ENCODE measurements at places on chromosomes 6 and 20. TPM values are rescaled to one million over a fixed set of nuclear protein-coding genes. Genes with fewer than 3 reads are reported as not detected.

The CFAP206 gene
- total RNA-seq, result 4.1 TPM

The LTB gene
- not detected for total RNA-seq

The LY6G5C gene
- 0.30 TPM for total RNA-seq

The BCAS1 gene
- total RNA-seq, result not detected

The OR2J3 gene
- not detected for total RNA-seq

The ENPP5 gene
- 0.09 TPM for total RNA-seq

The OOEP gene
- total RNA-seq, result not detected

The PIM1 gene
- total RNA-seq, result 17.0 TPM

The ADIG gene
- total RNA-seq, result not detected

DNA sequence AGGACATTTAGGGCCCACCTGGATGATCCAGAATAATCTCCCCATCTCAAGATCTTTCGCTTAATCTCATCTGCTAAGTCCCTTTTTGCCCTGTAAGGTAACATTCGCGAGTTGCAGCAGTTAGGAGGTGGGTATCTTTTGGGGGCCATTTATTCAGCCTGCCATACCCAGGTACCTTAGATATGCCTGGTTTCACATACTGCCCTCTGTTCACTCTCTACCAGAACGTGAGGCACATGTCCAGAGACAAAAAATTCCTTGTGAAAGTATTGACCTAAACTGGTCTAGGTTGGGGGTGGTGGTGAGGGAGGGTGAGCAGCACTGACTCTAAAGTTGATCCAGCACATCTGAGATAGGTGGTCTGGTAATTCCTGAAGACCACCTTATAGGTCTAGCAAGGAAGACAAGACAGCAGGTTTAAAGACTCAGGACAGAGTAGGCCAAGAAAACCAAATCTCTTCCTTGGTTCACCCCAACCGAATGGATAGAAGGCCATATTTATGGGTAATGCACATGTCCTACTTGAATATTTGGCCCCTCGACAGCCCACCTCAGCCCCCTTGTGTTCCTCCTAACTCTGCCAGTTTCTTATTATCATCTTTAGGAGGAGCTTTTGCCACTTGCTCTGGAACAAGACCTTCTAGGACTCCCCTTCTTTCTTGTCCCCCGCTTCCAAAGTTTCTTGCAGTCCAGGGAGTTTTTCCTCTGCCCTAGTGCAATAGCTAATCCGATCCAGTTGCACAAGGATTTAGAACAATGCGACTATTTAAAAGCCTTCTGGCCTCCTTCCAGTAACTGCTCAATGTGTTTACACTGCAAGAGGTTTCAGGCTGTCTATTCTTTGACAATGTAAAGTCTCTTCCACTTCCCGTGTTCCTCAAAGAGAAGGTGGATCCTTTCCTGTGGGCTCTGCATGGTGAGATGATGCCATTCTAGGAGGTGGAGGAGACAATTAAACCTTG is 213.0 kb upstream of the LAMP5 start:
- no peak for DNase-seq

DNA sequence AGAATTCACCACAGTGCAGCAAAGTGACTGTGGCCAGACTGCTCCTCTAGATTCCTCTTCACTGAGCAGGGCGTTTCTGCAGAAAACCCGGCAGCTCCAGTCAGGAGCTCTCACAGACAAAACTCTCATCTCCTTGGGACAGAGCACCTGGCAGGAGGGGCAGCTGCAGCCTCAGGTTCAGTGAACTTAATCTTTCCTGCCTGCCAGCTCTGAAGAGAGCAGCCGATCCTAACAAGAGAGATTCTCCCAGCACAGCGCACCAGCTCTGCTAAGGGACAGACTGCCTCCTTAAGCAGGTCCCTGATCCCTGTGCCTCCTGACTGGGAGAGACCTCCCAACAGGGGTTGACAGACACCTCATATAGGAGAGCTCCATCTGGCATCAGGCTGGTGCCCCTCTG is 1065.5 kb downstream of the GRIK2 start:
- DNase-seq, result no peak

DNA sequence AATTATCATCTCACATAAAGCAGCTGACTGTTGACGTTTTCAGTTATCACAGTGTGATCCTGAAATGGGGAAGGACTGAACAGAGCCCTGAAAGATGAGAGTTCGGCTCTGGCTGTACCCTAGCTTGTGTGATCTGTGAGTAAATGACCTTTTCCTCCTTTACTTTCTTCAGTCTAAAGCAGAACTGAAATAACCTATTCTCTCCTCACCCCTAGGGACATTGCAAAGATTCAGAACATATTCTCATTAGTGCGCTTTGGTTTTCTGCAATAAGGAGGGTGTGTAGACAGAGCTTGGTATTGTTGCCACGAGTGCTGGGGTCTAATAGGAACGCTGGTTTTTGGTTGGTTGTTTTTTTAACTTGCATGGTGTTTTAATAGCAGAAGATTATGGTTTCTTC is 16.7 kb downstream of the FARS2 start:
- DNase-seq, result no peak

GRCh38 chr6:13466304-13467215 is 20.8 kb downstream of the GFOD1 start:
- no peak for DNase-seq

- no peak for DNase-seq
Measured at GRCh38 chr20:5797843-5798462, 47.8 kb downstream of the SHLD1 start.

GRCh38 chr6:94005835-94006234 is 586.5 kb upstream of the EPHA7 start:
- DNase-seq, result no peak

DNA sequence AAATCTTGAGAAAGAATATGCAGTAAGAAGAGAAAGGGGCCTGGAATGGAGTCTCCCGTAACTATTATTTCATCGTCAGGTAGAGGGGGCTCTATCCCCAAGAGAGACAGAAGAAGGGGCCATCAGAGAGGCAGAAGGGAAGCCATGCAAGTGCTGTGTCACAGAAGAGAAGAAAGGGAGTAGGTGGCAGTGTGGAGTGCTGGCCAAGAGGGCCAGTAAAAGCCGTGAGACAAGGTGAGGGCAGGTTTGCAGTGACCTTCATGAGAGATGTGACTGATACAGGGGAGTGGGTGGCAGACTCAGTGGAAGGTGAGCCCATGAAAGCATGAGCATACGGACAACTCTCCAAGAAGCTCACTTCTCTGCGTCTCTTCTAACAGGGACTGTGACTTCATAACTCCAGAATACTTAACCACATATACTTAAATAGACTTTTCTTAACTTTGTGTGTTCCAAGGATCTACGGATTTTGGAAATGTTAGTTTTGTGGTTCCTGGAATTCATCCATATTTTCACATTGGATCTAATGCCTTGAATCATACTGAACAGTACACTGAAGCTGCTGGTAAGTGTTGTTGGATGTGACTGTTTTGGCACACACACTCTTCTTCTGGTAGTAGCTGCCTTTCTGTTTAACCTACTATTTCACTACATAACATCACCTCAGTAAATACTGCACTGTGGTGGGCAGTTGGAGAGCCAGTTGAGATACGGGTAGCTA is 15.6 kb downstream of the PM20D2 start:
- DNase-seq, result no peak

DNA sequence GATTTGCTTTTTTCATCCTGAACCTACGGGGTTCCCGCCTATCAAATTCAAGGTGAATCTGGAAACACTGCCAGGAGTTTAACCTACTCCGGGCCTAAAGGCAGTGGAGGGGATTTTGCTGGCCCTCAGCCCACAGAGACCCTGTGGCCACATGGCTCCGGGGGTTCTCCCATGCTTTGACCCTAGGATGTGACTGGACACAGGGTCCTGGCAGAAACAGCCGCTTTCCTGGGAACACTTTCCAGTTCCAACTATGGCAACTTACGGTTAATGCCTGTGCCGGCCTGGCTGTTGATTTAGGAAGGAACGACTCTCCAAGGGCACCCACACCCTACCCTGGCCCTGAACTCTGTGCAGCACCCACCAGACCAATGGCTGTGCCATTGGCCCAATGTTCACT is 141.7 kb upstream of the RPS6KA2 start:
- DNase-seq, result no peak

- no peak for DNase-seq
Measured at GRCh38 chr20:17626217-17627007, 55.6 kb downstream of the RRBP1 start.

DNA sequence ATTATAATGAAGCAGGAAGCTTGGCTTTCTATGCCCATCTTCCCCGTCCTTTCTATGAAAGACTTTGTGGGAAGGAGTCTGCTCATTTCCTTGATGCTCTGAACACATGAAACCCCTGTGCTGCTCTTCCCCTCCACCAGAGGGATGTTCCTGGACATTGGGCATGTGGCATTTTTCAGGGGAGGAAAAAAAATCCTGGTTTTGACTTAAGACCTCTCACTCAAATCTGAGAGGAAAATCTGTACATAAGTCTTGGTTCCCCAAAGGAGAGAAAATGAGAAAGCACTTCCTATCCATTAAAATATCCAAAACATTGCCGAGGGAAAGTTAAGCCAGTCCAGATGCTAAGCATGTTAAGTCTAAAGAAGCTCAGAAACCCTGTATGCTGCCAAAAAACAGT is 393.0 kb downstream of the PAX1 start:
- DNase-seq, result no peak

- no peak for DNase-seq
Measured at GRCh38 chr6:3566812-3567211, 110.0 kb upstream of the SLC22A23 start.

DNA sequence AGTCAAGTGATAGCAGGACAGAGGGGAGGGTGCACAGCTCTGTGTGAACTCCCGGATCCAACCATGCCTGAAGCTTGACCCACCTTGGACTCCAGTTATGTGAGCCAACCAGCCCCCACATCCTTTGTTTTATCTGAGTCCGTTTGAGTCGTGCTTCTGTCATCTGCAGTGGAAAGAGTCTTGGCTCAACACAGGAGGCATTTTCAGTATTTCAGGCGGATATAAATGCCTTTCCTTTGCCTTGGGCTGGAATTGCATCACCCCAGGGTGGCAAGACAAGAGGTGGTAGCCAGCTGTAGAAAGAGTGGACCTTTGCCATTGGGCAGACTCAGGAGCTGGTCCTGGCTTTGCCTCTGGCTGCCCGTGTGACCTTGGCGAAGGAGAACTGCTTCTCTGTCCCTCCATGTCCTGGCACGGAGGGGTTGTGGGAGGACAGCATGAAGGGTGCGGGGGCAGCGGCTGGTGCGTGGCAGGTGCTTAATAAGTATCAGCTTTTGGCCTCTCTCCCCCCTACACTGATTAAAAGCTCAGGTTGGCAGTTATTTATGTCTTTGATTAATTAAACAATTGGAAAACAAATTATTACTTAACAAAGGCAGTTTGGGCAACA is 42.6 kb upstream of the APCDD1L start:
- peak; percentile 13 for DNase-seq

DNA sequence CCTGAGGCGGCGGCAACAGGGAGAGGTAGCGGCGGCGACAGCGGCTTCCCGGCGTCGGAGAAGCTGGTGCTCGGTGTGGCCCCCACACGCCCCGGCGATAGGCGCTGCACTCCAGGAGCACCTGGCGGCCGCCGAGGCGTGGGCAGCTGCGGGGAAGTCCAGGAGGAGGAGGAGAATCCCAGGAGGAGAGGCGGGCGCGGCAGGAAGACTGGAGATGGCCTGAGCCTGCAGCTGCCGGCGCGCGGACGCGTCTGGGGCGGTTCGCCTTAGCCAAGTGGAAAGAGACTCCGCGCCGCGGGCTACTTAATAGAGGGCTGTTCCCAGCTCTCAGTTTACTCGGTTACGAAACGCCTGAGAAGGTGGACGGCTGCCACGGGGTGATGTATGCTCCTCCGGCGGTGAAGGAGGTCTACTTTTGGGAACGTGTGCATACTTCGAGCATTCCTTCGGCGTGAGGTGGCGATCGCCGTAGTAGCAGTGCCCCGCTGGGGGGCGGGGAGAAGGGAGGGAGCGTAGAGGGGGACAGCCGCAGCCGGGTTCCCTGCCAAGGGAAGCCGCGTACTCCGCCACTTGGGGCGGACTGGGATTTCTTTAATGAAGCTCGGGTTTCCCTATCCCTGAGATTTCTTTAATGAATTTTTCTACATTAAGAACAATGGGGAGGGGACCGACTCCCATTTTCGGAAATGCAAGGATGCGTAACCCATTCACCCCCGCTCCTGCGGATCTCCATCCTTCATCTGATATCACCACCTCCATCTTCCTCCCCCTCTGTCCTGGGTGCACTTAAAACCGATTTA is at the start of gene COL12A1:
Gene COL12A1 (minus strand): TSS at position 278 of the 800 bp plus-strand sequence. CDS start 3,261 bp downstream, outside the sequence.
- DNase-seq, result peak; percentile 85

DNA sequence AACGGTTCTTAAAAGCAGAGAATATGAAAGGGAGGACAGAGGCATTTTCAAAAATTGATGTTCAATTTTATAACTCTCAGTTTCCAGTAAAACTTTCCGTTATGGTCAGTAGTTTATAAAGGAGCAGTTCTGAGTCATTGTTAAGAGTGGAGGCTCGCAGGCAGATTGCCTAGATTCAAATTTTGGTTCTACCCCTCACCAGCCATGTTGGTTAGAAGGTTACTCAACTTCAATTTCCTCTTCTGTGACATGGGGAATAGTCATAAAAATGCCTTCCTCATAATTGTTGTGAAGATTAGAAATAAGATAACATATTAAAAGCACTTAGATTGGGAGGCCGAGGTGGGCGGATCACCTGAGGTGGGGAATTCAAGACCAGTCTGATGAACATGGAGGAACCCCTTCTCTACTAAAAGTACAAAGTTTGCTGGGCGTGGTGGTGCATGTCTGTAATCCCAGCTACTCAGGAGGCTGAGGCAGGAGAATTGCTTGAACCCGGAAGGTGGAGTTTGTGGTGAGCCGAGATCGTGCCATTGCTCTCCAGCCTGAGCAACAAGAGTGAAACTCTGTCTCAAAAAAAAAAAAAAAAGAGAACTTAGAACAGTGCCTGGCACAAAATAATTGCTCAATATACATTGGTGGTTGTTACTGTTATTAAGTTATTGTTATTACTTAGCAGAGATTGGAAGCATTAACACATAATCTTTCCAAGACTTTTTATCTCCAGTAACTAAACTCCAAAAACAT is 348.9 kb downstream of the NRN1 start:
- no peak for DNase-seq

DNA sequence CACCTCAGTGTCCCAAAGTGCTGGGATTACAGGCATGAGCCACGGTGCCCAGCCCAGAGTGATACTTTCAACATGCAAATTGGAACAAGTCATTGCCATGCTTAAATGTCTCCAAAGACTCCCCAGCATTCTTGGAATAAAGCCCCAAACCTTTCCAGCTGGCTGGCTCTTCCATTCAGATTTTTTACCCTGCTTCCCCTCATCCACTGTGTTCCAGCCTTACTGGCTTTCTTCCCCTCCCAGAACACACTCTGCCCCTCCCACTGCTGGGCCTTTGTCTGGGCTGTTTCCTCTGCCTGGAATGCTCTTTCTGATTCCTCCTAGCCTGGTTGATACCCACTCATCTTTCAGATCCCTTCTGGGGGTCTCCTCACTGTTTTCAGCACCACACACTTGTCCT is 40.1 kb upstream of the NNAT start:
- no peak for DNase-seq

DNA sequence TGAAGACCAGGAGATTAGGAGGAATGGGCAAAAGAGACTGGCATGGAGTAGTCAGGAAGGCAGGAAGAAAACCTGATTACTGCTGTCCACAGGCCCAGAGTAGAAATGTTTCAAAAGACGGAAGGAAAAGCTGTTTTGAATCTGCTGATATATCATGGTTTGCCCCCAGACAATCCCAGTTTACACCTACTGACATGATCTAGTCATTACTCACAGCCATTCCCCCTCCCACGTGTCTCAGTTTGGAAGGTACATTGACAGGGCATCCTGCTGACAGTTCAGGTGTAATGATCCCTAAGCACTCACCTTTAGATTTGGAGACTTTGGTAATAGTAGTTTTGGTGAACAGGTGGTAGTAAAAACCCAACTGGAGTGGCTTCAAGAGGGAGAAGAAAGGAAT is 9.8 kb upstream of the TXNDC5 start:
- no peak for DNase-seq

- no peak for DNase-seq
Measured at GRCh38 chr6:106097411-106098231, 11.5 kb downstream of the PRDM1 start.

- no peak for DNase-seq
Measured at GRCh38 chr6:39899554-39900295, 34.5 kb downstream of the MOCS1 start.

Measured in Caki2 (cell line).